NCI-H1417 treated with DMSO at 0.1 percent for 48 hours (cell line): ENCODE measurements at places on chromosomes 1 and 21.

- no peak for DNase-seq
These were observed 33.6 kb downstream of the CHML start for GRCh38 chr1:241606544-241606943.

- no peak for DNase-seq
These were observed 186.9 kb downstream of the SETD4 start for GRCh38 chr21:35873441-35873840.

- no peak for DNase-seq
These were observed 2.1 kb downstream of the TEX38 start for GRCh38 chr1:46673749-46674182.

- no peak for DNase-seq
These were observed at the start of gene TINAGL1 for GRCh38 chr1:31576201-31576669. TSS of gene TINAGL1 (plus strand) at chr1:31576515. CDS start at chr1:31577149, 634 bp downstream.

DNA sequence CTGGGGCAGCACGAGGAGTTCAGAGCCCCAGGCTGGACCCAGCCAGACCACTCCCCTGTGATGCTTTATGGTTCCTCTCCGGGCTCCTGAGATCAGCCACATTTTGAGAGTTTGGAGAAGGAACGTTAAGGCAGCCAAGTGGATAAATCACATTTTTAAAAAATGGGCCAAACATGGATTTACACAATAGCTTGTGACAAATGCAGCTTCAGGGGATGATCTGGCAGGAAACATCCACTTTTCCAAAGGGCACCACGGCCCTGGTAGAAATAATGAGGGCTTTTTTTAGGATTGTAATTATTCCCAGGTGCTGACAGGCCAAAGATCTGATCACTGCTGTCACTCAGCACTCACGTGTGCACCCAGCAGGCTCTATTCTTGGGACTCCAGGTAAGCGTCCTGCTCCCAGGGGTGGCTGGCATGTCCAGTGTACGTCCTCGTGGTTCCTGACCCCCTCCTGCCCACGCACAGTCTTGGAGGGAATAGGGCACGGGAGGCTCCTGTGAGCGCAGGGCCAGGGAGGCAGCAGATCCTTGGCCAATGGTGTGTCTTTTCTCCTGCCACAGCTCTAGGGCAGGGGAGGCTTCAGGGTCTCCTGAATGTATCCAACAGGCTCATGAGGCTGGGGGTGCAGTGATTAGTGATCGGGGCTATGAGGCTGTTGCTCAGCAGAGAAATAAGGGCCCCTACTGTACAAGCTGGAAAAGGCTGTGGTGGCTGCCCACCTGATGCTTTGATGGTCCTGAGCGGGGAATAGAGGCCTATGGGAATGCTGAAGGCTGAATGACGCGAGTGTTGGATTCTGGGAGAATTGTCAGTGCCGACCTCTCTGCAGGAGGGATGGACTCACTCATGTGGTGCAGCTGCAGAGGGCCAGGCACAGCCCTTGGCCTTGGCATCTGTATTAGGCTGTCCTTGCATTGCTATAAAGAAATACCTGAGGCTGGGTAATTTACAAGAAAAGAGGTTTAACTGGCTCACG is 415.7 kb downstream of the PTPRU start:
- no peak for DNase-seq

- DNase-seq: no peak
These were observed 22.5 kb downstream of the JMJD4 start for GRCh38 chr1:227712648-227713047.

GRCh38 chr1:227846265-227846858 is 30.9 kb downstream of the PRSS38 start:
- DNase-seq: no peak

DNA sequence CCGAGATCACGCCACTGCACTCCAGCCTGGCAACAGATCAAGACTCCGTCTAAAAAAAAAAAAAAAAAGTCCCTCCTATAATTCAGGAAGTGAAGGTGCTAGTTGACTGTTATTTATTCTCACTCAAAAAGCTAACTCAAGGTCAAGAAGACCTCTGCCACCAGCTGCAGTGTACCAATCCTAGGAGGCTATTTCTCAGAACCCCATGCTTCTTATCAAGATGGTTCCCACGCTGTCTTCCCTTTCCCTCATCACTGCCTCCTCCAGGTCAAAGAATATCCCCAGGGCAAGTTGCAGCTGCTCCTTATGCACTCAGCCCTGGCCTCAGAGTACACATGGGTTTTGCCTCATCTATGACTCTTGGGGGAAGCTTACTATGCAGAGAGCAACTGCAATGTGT is 53.6 kb downstream of the RERE start:
- no peak for DNase-seq

- DNase-seq: no peak
These were observed 16.6 kb downstream of the GRIK3 start for GRCh38 chr1:37017720-37018119.

GRCh38 chr1:227325156-227325555 is 6.9 kb upstream of the CDC42BPA start:
- DNase-seq: no peak

DNA sequence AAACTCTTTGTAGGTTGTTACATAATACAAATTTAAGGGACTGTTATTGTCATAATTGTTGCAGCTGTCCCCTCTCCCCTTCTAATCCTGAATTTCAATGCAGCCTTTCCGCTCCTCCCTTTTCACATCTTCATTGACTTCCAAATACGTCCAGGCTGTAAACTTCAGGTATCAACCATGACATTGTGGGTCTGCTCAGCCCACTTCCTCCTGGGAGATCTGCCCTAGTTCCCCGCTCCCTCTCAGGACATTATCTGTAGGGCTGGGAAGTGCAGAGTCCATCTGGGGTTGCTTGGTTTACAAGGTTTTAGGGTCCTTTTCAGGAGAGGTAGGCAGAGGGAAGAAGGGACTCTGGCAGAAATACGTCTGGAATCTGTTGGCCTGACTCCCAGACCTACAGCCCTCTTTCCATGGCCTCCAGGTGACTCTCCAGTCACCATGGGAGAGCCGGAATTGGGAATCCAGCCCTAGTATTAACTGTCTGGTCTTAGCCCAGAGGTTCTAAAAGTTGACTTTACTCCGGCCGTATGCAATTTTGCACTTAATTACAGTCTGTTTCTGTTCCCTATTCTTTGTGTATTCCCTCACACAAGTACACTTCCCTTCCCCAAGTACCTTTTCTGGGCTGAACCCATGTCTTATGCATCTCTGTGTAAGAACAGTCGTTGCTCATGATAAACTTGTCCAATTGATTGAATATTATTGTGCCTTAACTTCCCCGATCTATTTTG is 4.7 kb upstream of the DENND2D start:
- no peak for DNase-seq

- DNase-seq: no peak
These were observed 272.6 kb upstream of the SGIP1 start for GRCh38 chr1:66261364-66261763.

DNA sequence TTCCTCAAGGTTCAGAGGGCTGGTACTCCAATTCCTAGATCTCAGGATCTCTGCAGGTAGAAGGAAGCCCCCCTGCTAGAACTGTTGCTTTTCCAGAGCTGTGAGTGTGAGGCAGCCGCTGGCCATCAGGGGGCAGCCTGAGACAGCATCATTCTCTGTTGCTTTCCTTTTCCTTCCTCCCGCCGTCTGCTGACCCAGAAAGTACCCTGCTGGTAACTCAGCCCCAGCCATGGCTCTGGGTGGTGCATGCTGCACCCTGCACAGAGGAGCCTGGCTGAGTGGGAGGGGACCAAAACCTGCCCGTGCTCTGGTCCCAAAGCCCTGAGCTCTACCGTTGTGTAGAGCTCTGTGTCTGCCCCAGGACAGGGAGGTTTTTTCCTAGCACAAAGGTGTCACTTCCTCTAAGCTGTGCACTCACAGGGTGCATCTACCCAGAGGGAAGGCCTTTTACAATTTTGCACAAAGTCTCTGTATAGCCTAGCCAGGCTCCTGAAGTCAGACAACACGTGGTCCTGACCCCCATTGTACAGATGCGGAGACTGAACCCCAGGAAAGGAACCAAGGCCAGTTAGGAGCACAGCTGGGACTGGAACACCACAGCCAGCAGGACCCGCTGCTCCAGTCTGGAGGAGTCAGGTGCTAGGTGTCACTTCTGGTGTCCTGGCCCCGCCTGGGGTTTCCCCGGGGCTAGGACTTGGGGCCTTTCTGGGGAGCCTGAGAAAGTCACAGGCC is 5.6 kb upstream of the FAM131C start:
- peak; percentile 19 for DNase-seq

- no peak for DNase-seq
These were observed 41.6 kb upstream of the LRIG2 start for GRCh38 chr1:113031171-113031933.

DNA sequence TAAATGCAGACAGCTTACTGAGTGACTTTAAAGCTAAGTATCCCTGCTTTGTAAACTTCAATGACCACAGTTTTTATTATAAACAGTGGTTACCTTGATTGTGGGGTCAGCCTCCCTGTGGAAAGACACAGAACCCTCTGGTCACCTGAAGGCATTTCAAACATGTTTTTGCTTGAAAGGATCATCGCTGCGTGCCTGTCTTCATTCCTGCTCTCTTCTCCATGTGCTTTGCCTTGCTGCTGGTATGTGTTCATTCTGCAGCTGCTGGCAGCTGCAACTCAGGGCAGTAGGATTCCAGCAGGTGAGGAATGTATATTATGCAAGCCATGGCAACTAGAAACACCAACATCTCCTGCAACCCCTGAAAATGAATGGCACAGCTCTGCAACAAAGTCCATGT is 81.0 kb upstream of the VAV3 start:
- DNase-seq: no peak

DNA sequence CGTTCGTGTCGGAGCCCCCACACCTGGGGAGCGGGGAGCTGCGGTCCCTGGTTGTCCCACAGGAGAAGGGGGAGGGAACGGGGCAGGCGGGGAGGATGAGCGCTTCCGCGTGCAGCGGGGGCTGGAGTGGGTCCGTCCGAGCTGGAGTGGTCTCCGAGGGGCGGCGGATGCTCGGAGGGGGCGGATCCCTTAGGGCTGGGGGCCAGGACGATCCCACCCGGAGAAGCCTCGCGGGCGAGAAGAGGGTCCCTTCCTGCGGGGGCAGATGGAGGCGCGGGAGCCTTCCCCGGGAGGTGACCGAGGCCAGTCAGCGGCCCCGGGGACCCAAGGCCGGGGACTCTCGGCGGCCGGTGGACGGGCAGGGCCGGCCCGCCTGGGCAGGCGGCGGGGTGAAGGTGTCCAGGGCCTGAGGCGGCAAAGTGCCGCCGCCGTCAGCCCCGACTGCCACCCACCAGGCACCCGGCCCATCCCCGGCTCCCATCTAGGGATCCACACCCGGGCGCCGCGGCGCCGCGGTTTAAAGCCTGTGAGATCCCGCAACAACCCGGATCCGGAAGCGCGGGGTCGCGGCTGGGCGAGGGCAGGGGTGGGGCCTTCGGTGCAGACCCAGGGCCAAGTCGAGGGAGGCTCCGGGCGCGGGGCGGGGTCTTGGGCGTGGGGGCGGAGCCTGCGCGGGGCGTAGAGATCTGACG is 5.3 kb upstream of the CCDC27 start:
- DNase-seq: peak; percentile 8

- DNase-seq: peak; percentile 82
These were observed 31.7 kb upstream of the KLF17 start for GRCh38 chr1:44086692-44087474.

DNA sequence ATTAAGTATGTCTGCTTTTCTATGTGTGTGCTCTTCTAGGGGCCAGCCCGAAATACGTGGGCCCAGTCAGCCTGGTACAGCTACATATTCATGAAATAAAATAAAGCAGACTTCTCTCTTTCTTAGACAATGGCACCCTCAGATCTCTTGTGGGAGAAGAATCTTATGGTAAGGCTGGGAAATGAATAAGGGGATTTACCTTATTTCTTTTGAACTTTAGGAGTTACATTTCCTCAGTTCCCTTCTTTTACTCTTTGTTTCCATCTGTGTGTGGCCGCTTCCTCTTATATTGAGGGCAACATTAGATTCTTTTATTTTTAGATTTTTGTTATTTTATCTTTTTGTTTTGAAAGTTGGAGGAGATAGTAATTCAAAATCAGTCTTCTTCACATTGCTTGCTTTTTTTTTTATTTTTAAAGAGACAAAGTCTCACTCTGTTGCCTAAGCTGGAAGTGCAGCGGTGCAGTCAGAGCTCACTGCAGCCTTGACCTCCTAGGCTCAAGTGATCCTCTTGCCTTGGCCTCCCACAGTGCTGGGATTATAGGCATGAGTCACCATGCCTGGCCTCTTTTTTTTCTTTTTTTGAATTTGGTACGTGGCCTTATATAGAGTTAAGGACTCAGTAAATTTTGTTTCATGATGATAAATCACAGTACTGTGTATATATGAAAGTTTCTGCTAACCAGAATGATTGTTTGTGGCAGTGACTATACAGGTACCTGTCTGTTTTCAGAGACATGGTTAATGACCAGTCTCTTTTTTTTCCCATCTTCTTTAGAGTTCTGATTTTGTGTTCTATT is 9.1 kb downstream of the LAMC1 start:
- DNase-seq: no peak

GRCh38 chr1:151371370-151372057 is 991 bp downstream of the SELENBP1 start:
- peak; percentile 30 for DNase-seq

- DNase-seq: no peak
These were observed 20.1 kb downstream of the FMO4 start for GRCh38 chr1:171334024-171334640.

- DNase-seq: no peak
These were observed 149.8 kb downstream of the PTPRC start for GRCh38 chr1:198788561-198789064.

GRCh38 chr1:53979712-53980450 is 33.7 kb downstream of the LRRC42 start:
- DNase-seq: no peak

- DNase-seq: no peak
These were observed 15.1 kb downstream of the SH2D2A start for GRCh38 chr1:156801409-156802121.

GRCh38 chr1:111203681-111204200 is 3.3 kb upstream of the DENND2D start:
- no peak for DNase-seq

DNA sequence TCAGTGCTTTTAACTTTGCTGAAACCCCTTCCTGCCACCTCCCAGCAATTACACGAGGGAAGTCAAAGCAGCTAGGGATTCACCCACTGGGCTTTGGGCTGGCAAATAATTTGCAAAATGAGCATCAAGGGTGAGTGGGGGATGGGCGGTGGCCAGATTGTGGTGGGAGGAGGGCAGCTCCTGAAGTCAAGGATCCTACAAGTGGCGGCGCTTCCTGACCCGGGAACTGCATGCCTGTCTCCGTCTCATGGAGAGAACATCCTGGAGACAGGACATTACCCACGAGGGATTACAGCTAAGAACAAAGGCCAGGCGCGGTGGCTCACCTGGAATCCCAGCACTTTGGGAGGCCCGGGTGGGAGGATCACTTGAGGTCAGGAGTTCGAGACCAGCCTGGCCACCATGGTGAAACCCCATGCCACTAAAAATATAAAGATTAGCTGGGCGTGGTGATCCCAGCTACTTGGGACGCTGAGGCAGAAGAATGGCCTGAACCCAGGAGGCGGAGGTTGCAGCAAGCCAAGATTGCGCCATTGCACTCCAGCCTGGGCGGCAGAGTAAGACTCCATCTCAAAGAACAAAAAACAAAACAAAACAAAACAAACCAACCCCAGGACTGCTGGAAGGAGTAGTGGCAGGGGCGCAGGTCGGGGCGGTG is 12.9 kb downstream of the TTC34 start:
- DNase-seq: no peak
